NCI-H1436 treated with DMSO at 0.1 percent for 48 hours (cell line): ENCODE measurements at places on chromosomes 13 and 19.

GRCh38 chr19:33064458-33064791 is 263 bp downstream of the RHPN2 start:
- DNase-seq, result no peak

DNA sequence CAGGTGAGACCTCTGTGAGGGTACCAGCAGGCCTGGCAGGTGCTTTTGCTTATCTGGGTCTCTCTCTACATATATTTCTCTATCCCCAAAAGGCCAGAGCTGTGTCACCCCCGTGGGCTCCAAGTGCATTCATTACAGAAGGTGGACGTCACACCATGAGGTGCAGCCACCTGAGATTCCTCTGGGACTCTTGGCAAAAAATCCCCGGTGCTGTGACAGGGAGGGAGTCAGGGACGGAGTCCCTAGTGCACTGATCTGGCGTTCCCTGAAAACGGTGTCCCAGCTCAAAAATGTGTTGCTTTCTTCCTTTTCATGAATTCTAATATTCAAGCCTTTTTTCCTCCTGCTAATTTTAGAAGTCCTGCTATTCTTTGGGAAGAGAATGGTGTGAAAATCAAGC is 13.5 kb downstream of the TSHZ3 start:
- no peak for DNase-seq

GRCh38 chr13:42977219-42977659 is 14.8 kb downstream of the EPSTI1 start:
- DNase-seq, result no peak

DNA sequence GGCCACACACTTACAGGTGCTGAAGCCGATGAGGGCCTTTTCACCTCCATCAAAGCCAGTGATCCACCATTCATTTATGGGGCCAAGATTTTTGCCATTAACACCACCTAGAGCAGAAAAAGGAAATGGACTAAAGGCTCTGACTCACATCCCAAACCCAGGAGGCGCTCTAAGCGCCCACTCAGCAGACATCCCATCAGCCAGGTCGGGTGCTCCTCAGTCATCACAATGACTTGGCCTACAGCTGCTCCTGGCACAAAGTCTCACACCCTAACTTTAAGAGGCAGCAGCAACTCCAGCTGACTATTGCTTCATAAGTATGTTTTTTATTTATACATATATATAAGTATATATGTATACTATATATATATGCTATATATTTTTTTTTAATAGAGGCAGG is 36.1 kb upstream of the EIF3G start:
- no peak for DNase-seq

DNA sequence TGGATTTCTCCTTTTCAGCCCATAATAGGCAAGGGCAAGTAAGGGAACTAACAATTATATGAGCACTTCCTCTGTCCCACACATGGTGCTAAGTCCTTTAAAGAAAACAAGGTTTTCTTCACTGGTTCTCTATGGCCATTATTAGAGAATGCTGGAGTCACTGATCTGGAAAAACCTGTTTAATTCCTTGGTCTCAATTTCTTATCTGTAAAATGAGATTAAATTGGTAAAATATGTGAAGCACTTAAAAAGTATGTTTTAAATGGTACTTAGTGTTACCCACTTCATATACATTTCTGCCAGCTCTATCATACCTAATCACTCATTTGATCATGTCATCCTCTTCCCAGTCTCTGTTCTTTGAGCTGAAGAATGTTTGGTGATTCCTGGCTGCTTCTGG is 39.4 kb downstream of the LRCH1 start:
- no peak for DNase-seq

GRCh38 chr13:60229708-60230272 is 66.1 kb upstream of the DIAPH3 start:
- DNase-seq, result no peak

DNA sequence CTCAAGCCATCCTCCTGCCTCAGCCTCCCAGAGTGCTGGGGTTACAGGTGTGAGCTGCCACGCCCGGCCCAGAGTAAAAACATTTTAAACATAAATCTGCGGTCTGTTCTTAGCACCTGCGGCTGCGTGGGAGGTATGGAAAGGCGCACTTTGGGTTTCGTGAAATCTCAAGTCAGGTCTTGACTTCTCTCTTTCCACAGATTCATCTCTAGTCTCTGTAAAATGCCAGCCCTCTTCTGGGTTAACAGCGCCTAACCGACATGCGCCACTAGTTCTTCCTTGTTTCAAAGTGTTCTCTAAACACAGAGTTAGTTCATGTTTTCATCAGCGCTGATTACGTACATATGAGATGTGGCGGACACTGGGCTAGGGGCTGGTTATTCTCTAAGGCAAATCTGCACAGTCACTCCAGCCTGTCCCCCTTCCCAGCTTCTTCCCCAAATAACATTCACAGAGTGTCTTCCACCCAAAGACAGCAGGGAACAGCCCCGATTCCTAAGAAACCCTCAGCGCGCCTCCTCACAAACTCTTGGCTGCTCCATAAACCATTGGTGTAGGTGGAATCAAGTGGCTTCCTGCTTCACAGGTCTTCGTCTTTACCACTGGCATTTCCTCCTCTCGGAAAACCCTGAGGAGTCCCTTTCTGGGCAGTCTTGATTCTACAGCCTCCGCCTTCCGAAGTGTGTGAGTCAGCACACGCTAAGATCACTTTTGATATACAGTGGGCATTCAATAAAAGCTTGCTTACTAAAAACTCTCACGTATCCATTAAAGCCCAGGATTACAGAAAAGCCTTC is 1.4 kb downstream of the PARP4 start:
- no peak for DNase-seq

DNA sequence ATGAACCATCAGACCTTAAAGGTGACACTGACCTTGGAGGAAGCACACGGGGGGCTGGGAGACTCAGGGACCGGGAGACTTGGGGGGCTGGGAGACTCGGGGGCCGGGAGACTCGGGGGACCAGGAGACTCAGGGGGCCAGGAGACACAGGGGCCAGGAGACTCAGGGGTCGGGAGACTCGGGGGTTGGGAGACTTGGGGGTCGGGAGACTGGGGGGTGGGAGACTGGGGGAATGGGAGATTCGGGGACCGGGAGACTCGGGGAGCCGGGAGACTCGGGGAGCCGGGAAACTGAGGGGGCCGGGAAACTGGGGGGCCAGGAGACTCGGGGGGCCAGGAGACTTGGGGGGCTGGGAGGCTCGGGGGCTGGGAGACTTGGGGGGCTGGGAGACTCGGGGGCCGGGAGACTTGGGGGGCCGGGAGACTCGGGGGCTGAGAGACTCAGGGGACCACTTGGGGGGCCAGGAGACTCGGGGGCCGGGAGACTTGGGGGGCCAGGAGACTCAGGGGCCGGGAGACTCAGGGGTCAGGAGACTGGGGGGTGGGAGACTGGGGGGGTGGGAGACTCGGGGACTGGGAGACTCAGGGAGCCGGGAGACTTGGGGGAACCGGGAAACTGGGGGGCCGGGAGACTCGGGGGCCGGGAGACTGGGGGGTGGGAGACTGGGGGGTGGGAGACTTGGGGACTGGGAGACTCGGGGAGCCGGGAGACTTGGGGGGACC is 62.9 kb downstream of the RASA3 start:
- no peak for DNase-seq

GRCh38 chr13:72295153-72295552 is 428.1 kb upstream of the DACH1 start:
- no peak for DNase-seq

DNA sequence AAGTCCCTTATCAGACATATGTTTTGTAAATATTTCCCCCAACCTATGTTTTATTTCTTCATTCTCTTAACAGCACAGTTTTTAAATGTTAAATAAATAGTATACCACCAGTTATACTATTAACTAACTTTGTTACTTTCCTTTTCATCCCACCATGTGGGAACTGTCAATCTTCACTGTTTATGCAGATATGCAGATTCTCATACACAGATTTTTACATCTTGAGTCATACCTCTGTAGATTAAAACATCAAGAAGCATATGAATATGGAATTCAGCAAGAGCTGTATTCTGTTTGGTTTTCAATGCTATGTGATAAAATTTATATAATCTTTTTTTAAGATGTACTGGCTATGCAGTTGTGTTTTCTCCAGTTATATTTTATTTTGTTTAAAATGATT is 566.3 kb downstream of the LIG4 start:
- no peak for DNase-seq

DNA sequence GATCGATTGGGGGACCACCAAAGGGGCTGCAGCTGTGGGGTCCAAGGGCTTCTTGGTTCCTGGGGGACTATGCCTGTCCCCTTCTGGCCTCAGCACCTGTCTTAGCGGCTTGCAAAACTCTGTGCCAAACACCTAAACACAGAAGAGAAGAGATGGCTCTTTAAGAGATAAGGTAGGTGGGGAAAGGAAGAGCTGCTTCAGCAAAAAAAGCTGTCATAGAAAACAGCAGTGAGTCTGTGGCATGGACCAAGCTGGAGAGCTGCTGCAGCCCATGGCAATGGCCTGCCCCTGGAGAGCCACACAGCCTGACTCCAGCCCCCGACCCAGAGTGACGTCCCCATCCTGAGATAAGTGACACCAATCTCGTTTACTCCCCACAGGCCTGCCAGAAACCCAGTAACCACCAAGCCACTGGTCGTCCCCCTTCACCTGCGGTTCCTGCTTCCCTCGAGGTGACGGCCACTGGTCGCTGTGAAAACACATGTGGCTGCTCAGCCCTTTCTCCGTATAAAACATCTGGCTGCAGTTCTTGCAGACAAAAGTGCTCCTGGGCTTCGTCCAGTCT is 25.0 kb upstream of the NAPA start:
- no peak for DNase-seq

- no peak for DNase-seq
Observed at GRCh38 chr19:33448159-33448516, 73.5 kb downstream of the PEPD start.

DNA sequence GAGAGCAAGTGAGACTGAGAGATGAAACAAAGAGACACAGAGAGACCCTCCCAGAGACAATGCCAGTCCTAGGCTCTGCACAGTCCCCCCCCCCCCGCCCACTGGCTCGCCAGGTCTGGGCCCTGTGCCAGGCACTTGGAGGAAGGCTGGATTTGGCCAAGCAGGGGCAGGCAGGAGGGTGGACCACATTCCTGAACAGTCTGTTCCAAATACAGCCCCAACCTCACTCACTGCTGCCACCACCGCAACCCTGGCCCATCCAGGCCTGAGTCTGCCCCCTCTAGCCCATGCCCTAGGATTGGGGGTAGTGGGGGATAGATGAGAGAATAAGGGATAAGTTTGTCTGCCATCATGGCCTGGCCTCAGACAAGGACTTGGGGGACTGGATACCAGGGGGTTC is 19.0 kb downstream of the CYP2F1 start:
- no peak for DNase-seq

DNA sequence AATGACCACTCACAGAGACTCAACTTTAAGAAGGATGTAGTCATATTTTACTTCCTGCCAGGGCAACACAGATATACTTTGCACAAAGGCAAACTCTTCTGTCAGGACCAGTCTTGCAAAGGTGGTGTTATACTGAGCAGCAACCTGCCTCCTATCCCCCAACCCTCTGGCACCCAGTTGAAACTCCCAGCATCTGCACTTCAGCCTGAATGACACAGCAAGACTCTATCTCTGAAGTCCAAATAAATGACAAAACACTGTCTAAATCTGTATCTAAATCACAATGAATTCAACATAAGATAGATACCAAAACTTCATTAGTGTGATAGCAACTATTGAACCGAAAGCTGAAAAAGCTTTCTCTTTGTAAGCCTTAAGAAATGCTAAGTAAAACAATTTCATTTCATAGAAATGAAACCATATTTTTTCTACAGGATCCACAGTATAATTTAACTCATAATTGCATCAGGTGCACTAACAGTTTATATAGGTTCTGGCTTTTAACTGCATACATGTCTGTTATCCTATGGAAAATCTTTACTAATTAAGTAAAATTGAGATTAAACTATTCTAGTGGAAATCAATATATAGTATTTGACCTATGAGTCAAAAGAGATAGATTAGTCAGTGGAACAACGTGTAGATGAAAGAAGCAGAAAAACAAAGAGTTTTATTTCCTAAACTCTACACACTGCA is 163.7 kb downstream of the TBC1D4 start:
- DNase-seq, result no peak

GRCh38 chr13:67408798-67409197 is 178.7 kb upstream of the PCDH9 start:
- DNase-seq, result no peak

GRCh38 chr19:18008814-18009213 is 844 bp downstream of the ARRDC2 start:
- no peak for DNase-seq

DNA sequence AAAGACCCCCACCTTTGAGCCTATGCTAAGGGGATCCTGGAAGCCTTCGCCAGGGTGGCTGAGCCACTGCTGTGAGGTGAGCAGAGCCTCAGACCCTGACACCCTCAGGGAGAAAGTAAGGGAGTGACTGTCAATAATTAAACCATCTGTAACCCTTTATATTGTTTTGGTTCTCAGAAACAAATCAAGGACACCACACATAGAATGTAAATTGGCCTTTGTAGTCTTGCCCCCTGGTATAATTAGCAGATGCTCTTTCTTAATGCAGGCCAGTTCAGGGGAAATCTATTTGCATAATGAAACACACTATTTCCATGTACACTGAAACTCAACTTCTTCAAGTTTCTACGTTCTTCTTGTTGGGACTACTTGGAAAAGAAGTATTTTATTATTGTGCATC is 127.7 kb upstream of the EDNRB start:
- DNase-seq, result no peak

- no peak for DNase-seq
Observed at GRCh38 chr13:113928685-113929627, 44.9 kb downstream of the C13orf46 start.

GRCh38 chr13:104750377-104750776 is 1684.2 kb upstream of the SLC10A2 start:
- no peak for DNase-seq

- no peak for DNase-seq
Observed at GRCh38 chr13:30561511-30561910, 56.2 kb upstream of the USPL1 start.

DNA sequence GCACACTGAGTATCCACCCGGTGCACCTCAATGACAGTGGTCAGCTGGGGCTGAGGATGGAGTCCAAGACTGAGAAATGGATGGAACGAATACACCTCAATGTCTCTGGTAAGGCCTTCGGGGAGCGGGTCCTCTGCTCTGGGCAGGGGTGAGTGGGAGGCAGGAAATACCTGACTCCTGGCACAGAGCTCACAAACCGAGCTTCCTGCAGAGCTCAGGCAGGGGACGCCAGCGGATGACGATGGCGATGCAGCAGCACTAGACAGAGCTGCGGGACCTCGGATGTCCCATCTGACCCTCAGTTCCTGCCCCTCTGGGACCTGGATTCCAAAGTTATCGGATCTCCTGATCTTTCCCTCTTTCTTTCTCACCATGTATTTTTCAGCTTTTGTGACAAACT is 3.8 kb downstream of the CD22 start:
- DNase-seq, result no peak

DNA sequence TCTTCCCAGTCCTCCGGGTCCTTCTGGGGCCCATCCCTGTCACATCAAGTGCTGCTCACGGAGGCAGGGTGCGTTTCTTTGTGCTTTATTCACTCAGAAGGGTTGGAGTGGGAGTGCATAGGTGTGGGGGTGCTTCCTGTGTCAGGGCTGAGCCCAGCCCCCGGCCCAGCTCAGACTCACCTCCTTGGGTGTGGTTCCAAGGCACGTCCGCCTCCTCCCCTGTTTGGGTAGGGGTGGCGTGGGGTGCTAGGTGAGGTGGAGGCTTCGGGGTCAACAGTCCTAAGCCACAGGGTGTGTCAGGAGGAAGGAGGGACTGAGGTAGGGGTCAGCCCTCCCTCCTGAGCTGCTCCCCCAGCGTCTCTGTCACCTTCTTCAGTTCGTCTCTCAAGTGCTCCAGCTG is 3.1 kb downstream of the CCER2 start:
- DNase-seq, result no peak

GRCh38 chr13:59424661-59425060 is 739.1 kb downstream of the DIAPH3 start:
- DNase-seq, result no peak
